Activated CD8-positive, alpha-beta memory T cell treated with anti-CD3 and anti-CD28 coated beads for 4 hours (primary cell): ENCODE measurements at places on chromosomes 3 and 15.

DNA sequence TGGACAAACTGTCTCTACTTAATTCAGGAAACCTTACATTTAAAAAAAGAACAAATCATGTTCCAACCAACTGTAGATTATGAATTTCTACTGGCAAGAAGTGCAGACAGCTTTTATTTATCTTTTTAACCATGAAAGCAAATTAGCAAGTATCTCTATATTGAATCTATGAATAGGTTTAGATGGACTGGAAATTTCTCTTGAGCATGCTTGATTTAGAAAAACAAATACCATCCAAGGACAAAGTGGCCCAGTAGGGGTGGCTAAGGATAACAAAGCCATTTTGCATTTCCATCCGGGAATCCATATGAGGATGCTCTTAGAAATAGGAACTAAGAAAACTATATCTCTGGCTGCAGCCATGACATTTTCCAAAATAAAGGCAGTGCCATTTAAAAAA lies 150.6 kb downstream of the KCNMB2 start:
- DNase-seq = no peak

DNA sequence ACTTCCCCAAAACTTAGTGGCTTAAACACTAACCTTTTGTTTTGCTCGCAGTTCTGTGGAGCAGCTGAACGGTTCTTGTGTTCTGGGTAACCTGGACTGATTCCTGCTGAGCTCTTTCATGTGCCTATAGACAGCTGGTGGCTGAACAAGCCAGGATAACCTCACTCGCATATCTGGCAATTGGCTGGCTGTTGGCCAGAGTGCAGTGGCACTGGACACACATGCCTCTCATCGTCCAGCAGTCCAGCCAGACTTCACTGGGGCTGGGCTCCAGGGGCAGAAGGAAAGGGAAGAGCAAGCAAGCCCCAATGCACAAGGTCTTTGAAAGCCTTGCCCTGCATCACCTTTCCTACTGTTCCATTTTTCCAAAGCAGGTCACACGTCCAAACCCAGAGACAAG lies 53.6 kb upstream of the GATA2 start:
- no peak for DNase-seq

- no peak for DNase-seq
These were observed 173.1 kb upstream of the CHRNA7 start for GRCh38 chr15:31857194-31857593.

DNA sequence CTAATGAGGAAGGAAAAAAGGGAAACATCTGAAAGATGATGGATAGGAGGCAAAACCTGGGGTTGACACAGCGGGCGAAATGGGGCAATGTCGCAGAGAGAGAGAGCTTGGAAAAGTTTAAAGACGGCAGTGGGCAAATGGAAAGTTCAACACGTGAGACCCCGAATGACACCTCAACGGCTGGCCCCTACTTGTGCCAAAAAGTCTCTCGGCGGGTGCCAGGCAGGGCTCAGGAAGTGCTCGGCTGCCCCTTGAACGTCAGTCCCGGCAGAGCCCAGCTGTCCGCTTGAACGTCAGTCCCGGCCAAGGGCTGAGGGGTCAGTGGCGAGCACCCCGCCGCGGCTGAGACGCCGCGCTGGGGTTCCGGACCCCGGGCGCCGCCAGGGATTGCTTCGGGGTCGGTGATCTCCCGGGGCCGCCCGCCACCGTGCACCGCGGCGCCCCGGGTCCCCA lies 658 bp downstream of the EOGT start:
- no peak for DNase-seq

DNA sequence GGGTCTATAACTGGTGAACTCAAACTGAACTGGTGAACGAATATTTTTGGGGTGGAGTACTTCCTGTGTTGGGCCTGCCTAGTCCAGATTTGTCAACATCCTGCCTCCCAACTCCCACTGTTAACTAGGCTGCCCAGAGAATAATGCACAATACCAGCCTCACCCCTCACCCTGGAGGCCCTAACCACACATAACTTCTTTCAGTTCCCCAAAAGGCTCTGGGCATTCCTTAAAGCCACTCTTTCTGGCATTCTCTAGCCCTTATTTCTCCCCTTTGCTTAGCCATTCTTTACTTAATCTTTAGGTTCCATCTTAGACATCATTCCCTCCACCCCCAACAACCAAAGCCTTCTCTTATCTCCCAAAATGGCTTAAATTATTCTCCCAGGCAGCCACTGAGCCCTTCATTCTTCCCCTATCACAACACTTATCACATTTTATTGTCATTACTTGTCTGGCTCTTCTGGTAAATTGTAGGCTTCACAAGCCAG lies 9.1 kb upstream of the SEC11A start:
- no peak for DNase-seq
